ENCODE measurements at places on chromosomes 11 and 22.

DNA sequence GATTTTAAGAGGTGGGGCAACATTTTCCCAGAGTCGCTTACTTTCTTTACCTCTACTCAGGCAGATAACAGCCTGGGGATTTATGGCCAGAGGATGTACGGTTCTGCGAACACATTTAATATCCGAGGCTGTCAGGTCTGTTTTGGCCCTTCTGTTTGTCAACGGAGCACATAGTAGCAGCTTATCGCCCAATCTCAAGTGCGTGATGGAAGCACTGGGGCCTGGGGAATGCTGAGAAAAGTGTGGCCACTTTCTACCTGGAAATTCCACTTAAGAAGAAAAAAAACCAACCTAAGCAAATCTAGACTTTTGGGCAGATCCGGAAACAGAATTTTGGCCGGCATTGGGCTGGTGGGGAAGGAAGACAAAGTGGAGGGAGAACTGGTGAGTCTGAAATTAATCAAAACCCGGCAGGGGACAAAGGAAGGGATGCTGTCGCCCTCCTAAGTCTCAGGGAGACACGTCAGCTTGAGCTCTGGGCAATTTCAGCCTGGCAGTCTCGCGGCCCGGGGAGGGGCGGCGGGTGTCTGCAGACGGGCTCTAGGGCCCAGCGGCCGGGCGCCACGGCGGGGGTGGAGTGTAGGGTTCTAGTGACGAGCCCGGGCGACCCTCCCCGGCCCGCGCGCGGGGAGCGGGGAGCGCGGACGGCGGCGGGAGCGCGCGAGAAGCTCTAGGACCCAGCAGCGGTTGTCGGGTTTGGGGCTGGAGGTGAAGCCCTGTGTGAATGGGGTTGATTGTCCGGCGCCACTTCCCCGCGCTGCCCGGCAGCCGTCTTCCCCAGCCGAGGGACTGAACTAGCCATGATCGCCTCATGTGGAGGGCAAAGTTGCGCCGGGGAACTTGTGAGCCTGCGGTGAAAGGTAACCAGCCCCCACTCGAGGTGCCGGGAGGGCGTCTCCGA lies at the start of gene AMOTL1:
AMOTL1 (plus strand) TSS at position 656 of the 901 bp plus-strand sequence; CDS start at position 812, 156 bp downstream.
- no peak for DNase-seq

DNA sequence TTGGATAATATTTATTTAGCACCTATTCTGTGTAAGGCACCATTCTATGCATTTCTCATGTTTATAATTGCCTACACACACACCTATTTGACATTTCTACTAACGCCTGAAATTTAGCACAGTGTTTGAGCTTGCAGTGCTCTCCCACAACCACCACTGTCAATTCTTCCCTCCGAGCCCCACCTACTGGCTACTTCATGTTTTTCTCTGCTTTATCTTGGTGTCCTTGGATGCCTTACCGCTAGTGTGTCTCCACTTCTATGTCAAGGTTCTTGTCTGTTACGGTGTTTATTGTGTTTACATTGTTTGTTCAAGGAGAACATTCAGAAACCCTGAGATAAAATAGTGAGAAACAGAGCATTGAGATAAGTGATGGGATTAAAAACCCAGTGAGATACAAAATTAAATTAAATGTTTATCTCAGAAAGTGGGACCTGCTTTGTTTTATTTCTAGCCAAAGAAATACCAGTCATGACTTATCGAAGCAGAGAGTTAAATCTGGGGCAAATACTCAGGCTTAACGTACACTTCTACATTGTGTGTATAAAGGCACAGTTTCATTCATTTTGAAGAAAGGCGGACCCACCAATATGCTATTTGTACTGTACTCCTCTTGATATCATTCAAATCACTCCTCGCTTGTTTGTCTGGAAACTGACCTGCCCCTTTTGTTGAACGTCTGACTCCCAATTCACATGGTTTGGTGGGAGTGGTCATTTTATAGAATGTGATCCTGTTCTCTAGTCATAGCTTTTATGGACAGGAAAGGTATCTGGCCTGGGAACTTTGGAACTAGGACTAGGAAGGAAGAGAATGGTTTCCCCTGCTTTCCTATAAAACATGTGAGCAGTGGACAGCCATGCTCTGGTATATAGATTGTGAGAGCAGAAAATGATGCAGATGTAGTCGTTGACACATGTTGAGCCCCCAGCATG lies 39.2 kb upstream of the SLC36A4 start:
- no peak for DNase-seq

- no peak for DNase-seq
Observed at GRCh38 chr11:62919898-62920640, 1.1 kb downstream of the CHRM1 start.

DNA sequence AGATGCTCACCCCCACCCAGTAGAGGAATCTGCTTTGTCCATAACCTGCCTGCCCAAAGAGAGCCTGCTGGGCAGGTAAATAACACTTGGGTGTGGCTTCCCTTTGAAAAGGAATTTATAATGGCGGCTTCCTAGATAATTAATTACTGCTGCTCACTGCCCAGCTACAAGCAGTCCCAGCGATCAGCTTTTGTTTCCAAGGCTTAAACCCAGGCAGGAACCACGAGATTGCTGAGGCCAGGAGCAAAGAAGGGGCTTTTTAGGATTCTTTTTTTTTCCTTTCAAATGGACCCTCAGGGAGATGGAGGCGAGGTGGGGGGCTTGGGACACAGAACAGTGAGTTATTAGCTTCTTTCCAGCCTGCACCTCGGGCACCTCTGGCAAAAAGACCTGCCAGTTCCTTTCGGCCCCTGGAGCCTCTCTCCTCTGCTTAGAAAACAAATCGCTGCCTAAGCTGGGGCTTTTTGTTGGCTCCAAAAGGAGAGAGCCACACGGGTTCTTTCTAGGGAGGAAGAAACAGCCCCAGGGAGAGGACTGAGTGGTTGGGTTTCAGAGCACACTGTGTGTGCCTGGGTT lies 107.2 kb downstream of the TSPAN18 start:
- no peak for DNase-seq

DNA sequence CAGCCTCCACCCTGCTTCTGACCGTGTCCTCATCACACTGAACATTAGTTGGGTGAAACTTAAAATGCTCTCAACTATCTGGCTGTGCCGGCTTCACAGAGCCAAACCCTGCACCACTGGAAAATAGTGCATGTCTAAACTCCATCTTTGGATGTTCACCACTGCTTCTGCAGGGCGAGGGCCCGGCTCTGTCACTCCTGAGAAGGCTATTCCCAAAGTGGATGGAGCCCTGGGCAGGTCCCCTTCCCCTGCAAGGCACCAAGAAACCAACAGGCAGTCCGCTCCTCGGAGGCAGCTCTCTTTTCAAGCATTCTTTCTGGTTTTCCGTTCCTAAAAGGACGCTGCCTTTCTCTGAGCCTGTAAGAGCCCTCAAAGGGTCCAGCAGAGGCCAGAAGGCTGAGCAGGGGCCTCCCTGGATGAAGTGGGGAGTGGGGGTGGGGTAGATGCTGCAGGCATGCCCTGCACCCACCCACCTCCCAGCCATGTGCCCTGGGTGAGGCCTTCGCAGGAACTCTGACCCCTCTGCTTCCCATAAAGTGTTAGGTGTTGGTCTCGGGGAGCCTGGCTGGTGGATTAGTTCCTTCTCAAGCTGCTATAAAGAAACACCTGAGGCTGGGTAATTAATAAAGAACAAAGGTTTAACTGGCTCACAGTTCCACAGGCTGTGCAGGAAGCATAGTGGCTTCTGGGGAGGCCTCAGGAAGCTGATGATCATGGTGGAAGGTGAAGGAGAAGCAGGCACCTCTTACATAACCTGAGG lies 23.3 kb downstream of the LINC01488 start:
- DNase-seq = no peak

- no peak for DNase-seq
Observed at GRCh38 chr22:29166180-29166579, 39.5 kb upstream of the EMID1 start.

GRCh38 chr22:24155627-24156140 lies 25.6 kb upstream of the SUSD2 start:
- DNase-seq = no peak

- no peak for DNase-seq
Observed at GRCh38 chr11:13073119-13073981, 64.2 kb downstream of the RASSF10 start.

GRCh38 chr11:108115500-108116140 lies 5.7 kb upstream of the ACAT1 start:
- DNase-seq = no peak

DNA sequence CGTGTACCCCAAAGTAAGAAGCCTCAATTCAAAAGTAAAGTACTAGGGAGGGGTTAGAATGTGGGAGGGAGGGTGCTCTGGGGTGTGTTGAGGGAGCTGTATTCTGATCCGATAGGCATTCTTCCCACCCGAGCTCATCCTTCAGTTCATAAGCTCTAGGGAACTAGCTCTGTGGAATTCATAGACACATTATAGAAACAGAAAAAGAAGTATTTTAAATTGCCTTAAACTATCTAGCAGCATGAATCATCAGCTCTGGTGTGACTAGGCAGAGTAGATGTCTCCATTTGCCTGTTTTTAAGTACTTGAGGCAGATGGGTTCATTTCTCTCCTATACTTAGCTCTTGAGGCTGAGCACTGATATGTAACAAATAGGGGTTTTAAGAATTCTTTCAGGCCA lies 7.3 kb upstream of the SGSM3 start:
- no peak for DNase-seq

GRCh38 chr11:32224580-32224979 lies 133.7 kb downstream of the RCN1 start:
- DNase-seq = no peak
